ENCODE measurements at places on chromosomes 12 and 14. TPM values are rescaled to one million over a fixed set of nuclear protein-coding genes. Genes with fewer than 3 reads are reported as not detected.

Gene SPTSSA
- total RNA-seq, result 14.9 TPM

Gene NXPH4
- total RNA-seq, result 0.26 TPM

Gene LIN7A
- total RNA-seq, result 0.35 TPM

Gene SMIM10L1
- total RNA-seq, result 8.9 TPM

Gene SERPINA12
- total RNA-seq, result not detected

Gene PAH
- total RNA-seq, result 1.9 TPM

Gene CLEC4D
- total RNA-seq, result not detected

Gene KLRC2
- total RNA-seq, result 0.43 TPM

All from GM12878 (cell line).